ENCODE measurements at places on chromosomes 3 and 15.

GRCh38 chr3:61092870-61093269, 158.4 kb downstream of the FHIT start:
- DNase-seq: no peak

- no peak for DNase-seq
Measured at GRCh38 chr3:10857235-10857634, 41.2 kb downstream of the SLC6A11 start.

- no peak for DNase-seq
Measured at GRCh38 chr3:186985661-186986364, 55.5 kb downstream of the ST6GAL1 start.

DNA sequence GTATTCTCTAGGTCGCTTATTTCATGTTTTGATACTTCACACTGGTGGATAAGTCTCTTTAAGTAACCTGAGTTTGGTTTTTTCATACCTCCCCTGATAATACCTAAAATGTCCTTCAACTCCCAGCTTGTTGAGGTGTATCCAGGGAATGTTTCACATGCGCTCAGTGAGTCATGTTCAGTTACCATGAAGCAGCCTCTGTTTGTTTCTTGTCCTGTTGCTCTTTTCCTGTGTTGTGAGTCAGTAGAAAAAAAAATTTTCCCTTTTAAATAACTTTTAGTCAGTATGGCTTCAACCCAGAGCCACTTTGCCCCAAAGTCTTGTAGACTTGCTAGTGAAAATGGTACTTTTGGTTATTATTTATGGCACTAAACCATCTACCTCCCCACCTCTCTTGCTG, 278.4 kb upstream of the ZPLD1 start:
- DNase-seq: no peak

GRCh38 chr3:194312186-194312742, 38.9 kb downstream of the CPN2 start:
- DNase-seq: no peak

DNA sequence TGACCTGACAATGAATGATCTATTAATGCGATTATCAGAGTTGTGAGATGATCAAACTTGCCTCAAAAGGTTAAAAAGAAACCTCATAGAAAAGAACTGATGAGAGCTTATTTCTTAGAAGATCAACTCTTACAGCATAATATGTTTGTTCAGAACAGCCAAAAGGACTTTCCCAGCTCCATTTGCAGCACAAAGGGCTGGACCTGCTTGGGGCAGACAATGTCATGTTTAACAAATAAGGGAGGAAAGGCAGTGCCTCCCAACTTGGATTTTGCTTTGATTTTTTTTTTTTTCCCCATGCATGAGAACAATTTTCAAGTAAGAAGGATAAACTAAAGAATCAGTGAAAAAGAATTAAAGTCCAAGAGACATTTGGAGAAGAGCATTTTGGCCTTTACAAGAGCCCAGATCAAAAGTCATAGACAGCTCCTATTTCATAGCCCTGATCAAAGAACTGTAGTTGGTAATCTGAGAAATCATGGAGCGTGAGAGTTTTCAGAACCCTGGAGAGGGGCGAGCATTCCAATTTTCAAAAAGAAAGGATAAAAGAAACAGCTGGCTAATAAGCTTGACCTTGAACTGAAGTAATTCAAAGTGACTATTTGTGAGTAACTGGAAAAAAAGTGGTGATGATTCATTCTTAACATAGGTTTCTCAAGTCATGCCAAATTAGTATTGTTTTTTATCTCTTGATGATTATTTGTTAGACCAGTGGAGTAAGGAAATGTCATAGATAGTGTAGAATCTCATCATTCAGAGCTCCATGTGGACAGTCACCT, 136.0 kb upstream of the CFAP20DC start:
- DNase-seq: no peak

DNA sequence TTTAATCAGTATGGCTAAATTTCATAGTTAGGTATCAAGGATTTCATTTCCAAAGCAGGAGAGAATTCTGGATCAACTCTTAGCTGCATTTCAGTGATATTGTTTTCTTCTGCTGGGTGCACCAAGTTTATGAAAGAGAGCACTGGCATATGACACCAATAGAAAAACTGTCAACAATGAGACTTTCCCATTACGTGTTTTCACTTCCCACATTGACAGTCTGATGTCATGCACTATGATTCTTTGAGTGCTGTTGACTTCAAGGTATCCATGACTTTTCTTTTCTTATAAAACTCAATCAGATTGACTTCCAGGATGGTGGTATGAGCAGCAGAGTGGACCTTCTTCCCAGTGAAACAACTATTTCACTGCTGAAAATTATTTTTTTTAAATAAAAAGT, 476.1 kb downstream of the EDEM1 start:
- DNase-seq: no peak
